ENCODE measurements at places on chromosomes 13 and 19.

DNA sequence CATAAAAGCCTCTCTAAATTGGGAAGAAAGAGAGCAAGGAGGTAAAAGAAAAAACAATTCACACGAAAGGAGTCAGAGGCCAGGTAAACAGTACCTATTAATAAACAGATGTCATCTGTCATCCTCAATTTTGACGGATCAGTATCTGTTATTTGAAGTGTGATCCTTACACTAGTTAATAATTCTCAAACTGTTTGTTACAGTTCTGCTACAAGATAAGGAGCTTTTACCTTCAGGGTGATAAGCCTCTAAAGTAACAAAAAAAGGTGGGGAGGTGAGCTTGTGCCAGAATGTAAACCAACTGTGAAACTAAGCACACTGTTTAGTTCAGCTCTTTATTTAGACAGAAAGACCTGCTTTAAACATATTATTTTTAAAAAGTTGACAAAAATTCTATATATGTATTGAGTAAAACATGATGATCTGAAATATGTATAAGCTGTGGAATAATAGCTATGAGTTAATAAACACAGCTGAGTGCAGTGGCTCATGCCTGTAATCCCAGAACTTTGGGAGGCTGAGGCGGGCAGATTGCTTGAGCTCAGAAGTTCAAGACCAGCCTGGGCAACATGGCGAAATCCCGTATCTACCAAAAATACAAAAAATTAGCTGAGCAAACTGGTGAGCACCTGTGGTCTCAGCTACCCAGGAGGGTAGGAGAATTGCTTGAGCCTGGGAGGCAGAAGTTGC, 48.4 kb upstream of the EBPL start:
- DNase-seq = no peak

DNA sequence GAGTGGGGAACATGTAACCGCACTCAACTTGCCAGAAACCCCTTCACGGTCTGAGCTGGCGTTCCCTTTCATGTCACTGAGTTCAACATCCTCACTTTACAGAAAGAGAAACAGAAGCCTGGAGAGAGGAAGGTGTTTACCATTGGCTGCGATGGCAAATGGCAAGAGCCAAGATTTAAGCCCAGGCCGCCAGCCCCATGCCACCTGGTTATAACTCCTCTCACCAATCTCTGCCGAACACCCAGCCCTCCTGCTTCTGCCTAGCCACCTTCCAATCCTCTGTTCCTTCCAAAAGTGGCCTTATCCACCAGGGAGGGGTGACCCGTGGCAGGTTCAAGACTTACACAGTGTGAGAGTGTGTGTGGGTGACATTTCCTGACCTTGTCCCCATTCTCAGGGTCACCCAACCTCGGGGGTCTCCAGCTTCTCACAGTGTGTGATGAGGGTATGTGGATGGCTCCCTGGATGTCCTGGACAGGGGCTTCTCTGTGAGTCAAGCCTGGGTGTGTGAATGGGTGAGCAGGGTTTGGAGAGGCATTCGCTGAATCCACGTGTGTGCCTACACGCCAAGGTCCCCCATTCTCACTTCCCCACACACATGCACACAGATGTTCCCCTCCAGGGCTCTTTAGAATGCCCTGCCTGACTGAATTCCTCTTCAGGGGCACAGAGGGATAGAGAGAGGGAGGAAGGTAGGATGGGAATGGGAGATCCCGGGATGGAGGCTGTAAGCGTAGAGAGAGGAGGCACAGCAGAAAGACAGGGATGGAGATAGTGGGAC, 1.2 kb downstream of the CADM4 start:
- DNase-seq = no peak

DNA sequence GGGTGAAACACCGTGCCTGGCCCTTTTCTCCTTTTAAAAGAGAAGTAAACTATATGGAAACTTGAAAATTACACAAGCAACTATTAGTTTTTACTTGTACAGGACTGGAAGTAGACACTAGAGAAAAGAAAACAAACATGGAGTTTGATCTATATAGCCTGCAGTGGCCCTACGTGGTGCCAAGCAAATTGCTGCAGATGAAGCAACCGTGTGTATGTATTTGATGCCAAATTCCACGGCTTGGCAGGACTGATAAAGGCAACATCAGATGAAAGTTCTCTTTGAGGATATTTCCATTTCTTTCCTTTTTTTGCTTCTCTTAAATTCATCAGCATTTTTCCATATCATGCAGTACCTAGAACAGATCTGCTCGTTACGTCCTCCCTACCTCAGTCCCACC, 49.8 kb downstream of the ATP8A2 start:
- DNase-seq = no peak

DNA sequence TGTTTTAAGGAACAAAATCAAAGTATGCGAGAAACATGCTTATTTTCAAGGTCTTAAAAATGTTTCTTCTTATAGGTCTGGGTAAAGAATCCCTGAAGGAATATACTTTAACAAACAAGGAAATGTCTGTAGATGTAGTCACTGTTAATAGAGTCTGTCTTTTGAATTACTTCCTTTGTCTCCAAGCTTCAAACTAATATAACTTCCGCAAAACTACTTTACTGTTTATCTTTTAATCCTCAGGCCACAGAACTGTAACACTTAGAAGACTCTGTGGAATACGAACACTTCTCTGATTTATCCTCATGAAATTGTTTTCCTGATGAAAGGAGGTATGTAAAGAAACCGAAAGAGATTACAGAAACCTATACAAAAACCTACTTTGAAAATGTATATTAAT, 316.0 kb downstream of the PCDH9 start:
- DNase-seq = no peak

DNA sequence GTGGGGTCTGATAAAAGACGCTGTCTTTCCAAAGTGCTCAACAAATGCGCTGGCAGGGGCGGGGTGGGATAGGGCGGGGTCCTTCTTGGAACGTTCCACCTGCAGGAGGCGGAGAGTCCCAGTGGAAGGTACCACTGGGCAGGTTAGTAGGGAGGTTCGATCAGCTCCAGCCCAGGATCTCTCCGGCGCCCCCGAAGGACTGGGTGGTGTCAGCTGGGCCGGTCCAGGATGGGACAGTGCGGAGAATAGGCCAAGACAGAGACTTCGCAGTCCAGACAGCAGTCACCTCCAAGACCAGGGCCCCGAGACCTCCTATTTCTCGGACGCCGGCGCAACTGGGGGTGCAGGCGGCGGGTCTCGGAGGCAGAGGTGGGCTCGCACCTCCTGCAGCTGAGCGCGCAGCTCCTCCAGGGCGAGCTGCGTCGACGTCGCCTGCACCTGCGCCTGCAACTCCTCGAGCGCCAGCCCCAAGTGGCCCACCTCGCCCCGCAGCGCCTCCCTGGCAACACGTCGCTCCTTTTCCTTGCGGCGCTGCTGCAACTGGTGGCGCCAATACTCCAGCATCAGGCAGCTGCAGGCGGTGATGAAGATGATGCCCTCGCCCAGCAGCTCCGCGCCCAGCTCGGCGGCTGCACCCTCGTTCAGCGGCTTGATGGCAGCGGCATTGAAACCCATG, 21.6 kb downstream of the VASP start:
- DNase-seq = no peak

GRCh38 chr19:27793128-27793643, 1419.8 kb downstream of the UQCRFS1 start:
- DNase-seq = peak; percentile 34

DNA sequence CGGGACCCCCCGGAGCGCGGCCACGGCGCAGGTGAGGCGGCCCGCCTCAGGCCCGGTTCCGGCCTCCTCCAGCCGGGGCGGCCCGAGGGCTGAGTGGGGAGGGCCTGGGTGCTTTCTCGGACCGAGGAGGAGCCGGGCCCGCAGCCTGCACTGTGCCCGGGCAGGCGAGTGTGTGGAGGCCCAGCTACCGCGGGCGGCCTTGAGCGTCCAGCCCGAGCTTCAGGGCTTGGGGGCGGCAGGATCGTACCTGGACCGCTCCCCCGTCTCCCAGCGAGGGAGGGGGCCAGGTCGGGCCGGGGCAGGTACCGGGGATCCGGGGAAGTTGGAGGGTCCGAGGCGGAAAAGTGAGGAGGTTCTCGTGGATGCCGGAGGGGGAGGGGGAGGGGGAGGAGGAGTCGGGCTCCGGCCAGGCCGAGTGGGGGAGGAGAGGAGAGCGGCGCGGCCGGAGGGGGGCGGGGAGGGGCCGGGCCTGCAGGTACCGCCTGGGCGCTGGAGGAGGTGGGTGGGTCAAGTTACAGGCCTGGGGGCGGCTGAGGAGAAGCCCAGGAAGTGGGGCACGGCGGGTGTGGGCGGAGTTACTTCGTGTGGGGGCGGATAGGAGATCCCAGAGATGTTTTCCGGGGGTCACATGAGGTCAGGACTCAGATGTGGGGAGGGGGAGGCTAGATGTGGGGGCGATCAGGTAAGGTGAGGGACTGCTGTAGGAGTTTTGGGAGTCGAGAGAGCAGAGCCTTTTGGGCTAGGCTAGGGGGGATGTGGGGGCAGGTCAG, 545 bp downstream of the NACC1 start:
- no peak for DNase-seq

- no peak for DNase-seq
Observed at GRCh38 chr13:81304121-81304659, 963.3 kb upstream of the SPRY2 start.

DNA sequence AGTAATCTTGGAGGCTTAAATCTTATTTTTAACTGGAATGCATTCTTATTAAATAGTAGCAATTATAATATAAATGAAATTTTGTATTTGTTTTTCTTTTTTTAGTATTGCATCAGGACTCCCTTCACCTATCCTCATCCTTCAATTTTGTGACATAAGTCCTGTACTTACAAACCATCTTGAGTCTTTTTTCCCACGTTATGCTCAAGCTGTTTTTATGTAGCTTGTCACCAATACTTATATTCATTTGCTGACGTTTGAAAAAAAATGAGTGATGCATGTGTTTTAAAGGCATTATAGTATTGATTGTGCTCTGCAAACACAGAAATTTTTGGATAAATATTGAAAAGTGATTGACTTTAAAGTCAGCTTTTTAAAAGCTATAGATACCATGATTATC, 888 bp downstream of the GPR18 start:
- DNase-seq = no peak

- no peak for DNase-seq
Observed at GRCh38 chr13:36820222-36820621, 1.2 kb downstream of the RFXAP start.

DNA sequence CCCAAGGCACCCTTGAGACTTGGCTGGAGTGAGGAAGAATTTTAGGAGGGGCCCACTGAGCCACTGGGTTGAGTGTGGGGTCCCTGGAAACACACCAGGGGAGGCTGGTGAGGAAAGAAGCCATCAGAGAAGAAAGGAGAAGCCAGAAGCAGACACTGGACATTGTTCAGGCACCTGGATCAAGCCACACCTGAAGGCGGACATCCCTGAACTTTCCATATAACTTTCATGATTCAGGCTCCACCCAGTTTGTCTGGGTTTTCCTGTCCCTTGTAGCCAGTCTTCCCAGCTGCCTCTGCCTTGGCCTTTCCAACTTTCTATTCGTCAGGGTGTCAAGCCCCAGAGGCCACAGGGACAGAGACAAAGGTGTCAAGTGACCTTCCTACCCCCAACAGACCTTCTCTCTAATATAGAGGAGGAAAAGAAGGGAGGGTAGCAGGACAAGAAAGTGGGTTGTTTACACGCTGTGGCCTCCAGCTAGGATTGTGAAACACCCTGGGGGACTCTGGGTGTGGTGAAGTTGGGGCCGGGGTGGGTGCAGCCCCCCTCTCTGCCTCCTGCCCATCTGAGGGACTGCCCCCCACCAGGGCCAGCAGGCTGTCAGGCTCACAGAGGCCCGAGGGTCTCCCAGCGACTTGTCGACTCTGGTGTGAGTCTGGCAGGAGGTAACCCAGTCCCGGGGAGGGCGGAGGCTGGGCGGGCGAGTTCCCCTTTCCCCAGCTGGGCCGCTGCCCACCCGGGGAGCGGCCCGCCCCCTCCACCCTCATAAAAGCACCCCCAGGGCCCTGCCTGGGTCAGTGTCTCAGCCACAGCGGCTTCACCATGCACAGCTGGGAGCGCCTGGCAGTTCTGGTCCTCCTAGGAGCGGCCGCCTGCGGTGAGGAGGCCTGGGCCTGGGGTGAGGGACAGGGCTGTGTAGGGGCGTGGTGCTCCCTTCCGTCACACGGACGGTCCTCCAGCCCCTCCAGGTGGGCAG, at the start of gene CFD:
Gene CFD (plus strand): TSS at position 797 of the 976 bp plus-strand sequence. CDS start 26 bp downstream, at position 823.
- DNase-seq = no peak

DNA sequence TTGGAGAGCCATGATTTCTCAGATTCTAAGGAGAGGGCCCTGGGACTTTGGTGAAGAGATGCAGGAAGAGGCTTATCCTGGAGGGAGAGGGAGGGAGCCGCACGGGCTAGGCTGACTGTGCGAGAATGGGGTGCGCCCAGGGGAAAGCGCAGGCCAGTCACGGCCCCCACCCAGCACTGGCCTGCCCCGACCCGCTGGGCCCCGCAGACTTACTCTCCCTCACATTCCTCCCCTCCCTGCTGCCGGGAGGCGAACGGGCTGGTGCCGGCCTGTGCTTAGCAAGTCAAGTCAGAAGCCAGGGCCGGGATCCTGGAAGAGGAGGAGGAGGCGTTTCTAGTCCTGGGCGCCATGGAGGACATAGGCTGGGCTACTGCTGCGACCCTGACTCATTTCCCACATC, 120.0 kb downstream of the CRYL1 start:
- DNase-seq = no peak

GRCh38 chr19:43699506-43700394, 16.1 kb upstream of the IRGC start:
- DNase-seq = no peak

DNA sequence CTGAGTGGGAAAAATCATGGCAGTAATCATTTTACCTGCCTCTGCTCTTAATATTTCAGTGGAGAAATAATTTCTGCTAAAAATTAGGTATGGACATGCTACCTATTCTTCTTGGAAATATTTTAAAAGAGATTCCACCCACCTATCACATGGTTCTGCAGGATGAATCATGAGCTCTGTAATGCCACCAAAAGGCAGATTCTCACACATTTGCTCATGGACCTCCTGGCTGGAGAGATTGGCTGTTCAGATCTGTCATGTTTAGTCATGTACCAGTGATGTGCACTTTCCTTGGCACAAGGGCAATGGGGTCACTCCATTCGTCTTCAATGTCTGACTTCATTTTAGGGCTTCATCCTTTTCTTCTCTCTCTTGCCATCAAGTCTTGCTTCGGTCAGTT, 101.8 kb upstream of the MBNL2 start:
- no peak for DNase-seq

DNA sequence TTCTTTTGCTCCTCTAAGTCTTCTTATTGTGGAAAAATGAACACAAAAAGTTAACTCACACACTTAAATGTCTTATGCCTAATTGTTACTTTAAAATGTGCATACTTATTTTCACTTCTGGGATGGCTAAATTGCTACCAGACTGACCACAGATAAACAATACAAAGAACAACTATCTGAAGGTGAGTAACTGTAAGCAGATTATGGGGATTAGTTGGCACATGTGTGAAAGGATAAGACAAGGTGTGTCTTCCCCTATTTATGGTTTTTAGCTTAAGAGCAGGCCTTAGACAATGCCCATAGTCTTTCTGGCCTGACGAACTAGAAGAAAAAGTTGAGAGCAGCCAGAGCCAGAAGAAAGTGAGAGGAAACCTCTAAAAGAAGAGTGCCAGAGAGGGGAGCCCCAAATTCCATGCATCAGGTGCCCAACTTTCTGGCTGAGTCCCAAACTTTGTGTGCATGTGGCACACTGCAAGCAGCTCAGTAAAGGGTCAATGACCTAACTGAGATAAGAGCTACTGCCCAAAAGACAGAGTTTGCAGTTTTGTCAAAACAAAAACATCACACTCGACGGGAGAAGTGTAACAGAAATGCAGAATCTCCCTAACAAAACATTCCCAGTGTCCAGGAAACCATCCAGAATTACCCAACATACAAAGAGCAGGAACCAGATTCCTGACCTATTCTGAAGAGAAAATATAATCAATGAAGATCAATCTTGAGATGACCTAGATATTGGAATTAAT, 375.4 kb downstream of the KCNRG start:
- no peak for DNase-seq

Data from D721Med (cell line).